ENCODE measurements at places on chromosomes 12 and 14.

GRCh38 chr12:128798571-128799341 lies 25.0 kb downstream of the SLC15A4 start:
- DNase-seq: no peak

DNA sequence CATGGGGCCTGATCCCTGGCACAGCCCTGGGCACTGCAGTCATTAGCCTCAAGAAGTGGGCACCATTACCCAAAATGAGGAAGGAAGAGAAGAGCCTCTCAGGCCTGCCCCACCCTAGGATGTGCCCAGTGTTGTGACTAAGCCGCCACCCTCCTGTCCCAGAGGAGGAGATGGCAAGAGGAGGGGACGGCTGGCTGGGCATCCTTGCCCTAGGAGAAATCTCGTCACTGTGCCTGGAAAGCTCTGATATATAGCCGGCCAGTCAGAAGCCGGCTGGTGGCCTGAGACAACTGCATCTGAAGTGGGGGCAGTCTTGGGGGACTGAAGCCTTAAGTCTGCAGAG lies 115.2 kb downstream of the LGMN start:
- no peak for DNase-seq

DNA sequence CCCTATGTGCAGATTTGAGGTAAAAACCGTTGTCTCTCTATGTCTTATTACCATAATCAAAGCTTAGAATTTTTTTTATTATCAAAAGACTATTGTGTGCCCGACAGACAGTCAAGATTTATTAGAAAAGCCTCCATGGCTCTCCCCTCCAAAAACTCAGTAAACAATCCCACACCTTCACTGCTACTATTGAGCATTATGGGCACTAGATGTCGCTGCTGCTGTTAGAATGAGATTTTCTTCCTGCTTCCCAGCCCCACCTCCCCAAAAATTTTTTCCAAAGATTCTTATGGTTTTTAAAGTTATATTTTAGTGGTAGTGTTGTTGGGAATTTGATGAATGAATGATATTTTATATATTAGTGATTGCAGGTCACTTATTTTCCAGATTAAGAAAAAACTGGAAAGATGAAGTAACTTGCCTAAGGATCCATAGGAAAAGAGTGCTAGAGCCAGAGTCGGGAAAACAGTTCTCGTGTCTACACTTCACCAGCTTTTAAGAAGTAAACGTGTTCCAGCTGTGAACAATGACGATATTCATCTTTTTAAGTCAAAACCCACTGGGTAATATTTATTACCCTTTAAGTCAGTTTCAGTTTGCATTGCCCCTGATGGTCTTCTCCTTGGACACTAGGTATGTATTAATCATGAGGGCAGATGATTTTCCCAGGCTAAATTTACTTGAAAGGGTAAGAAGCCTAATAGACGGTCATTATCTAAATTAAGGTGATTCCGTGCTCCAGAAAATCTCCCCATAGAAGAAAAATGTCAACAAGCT lies 12.2 kb upstream of the FOXG1 start:
- peak; percentile 51 for DNase-seq

GRCh38 chr14:75861161-75861621 lies 120.6 kb downstream of the TGFB3 start:
- no peak for DNase-seq

DNA sequence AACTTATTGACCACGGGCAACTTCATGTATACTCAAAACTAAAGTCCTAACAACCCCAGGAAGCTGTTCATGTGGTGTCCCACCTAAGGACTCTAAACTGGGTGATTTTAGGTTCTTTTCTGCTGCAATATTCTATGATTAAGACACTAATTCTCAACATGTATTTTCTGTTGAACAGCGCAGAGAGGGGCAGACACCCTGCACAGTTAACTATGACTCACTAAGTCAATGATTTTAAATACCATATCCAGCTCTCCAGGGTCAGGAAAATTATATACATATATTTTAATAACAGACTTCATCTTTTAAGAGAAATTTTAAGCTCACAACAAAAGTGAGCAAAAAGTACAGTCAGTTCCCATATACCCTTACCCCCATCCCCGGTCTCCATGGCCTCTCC lies 85.0 kb downstream of the FOXN3 start:
- DNase-seq: no peak

GRCh38 chr14:65356327-65356836 lies 56.1 kb upstream of the FUT8 start:
- DNase-seq: no peak

DNA sequence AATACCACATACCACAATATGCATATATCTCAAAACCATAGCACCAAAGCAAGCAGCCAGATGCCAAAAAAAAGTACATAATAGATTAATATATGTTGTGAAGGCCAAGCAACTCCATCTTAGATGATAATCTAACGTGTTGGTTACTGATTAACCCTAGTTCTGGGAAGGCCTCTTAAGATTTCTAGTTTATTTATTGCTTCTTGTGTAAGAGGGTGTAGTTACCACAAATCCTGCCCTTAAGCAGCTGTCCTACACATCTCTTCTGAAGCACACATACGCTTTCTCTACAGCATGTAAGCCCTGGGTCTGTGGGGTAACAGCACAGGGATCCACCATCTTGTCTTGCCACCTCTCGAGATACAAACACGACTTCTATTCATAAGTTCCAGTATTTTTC lies 236.8 kb upstream of the AVPR1A start:
- no peak for DNase-seq

GRCh38 chr12:119207063-119207560 lies 28.4 kb downstream of the HSPB8 start:
- DNase-seq: no peak

- no peak for DNase-seq
Measured at GRCh38 chr12:115443351-115443938, 759.5 kb upstream of the TBX3 start.

DNA sequence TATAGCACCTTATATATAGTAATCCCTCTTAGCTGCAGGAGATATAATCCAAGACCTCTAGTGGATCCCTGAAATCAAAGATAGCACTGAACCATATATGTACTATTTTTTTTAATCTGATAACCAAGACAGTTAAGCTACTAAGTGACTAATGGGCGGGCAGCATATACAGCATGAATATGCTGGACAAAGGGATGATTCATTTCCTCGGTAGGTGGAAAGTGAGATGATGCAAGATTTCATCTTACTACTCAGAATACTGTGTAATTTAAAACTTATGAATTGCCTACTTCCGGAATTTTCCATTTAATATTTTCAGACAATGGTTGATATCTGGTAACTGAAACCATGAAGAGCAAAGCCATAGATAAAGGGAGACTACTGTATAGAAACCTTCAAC lies 36.2 kb downstream of the PRMT8 start:
- DNase-seq: no peak

DNA sequence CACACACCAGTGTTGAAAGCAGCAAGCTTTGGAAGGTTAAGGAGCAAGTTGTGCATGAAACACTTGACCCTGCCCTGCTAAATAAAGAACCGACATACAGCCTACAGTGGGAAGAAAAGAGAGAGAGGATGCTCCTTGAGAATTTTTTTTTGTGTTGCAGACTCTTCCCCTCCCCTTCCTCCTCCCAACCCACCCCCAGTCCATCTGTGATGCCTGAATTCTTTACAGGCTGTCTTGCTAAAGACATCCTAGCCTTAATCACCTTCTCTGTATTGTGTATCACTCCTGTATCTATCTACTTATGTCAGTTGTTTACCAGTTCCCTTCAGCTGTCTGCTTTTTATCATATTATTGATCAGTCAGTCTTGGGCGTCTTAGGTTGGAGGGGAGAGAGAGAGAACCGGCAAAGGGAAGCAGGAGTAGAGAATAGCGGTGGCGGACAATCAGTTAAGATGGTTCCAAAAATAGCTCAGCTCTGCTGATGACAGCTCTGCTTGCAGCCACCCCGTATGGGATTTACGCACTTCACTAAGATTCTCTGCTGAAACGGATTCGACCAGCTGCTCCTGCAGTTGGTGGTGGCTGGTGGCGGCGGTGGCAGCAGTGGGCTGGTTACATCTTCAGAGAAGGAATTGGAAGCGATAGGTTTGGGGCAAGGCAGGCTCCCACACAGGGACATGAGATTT lies 664.7 kb downstream of the NRXN3 start:
- DNase-seq: no peak

DNA sequence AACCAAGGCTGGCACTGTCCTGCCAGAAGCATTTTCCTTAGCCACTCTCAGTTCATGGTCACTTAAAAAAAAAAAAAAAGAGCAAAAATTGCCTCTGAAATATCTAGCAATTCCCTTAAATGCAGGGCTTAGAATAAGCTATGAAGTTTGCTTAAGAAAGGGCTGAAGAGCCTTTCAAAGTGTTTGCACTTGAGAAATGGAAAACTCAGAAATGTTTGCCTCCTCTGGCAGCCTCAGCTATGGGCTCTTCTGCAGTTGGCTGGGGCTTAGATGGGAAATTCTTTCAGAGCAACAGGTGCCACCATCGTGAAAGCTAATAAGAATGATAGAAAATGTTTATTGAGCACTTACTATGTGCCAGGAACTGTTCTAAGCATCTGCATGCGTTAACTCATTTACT lies 48.5 kb upstream of the TSPAN11 start:
- no peak for DNase-seq

DNA sequence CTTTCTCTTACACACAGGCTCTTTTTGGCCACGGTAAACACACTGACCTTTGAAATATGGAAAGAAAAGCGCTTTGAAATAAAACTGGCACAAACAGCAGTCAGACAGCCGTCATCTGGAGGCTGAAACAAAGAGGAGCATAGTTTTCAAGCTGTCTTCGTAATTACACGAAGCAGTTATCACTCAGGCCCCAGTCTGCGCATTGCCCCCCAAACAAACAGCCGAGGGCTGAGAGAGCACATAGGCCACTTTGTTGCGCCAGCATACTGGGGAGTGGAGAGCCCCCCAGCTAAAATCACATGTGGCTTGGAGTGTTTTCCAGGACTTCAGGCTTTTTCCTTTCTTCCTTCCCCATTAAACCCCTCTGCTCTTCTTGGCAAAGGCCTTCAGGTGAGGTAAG lies 142.9 kb upstream of the BTG1 start:
- no peak for DNase-seq

DNA sequence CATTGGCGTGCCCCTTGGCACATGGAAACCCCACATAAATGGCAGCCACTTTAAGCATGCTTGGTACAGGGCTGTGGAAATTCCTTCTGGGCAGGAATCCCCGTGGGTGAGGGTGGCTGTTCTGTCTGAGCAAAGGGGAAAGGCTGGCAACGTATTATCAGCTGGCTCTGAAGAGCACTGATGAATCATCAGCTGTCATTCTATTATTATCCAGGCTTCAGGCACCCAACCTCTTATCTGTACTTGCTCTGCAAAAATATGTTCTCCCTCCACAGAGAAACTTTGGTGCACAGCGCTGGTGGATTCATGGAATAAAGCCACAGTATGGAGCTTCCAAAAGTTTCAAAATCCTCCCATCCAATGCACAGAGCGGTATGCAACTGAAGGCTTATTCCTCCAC lies 167.1 kb downstream of the TBX5 start:
- DNase-seq: peak; percentile 48

DNA sequence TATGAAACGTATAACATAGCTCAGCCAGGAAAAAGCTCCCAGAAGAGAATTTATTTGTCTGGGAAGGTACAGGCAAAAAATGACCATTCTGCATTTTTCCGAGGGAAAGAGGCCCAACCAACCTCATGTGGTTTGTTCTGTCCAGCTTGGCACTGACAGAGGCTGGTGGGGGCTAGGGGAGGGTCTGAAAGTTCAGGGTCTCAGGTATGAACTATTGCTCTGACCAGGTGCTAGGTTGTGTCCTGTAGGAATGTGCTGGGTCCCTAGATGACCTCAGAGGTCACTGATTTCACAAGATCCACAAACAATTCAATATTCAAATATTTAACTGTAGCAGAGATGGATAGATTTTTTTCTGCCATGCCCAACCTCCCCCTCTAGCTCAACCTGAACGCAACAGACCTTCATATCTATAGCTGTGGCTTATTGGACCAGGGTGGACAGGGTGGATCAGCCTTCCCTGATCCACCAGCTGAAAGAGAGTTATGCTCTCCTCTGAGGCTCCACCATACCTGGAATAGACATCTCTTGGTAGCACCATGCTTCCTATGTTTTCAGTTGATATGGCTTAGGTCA lies 32.9 kb upstream of the IFT81 start:
- DNase-seq: no peak

DNA sequence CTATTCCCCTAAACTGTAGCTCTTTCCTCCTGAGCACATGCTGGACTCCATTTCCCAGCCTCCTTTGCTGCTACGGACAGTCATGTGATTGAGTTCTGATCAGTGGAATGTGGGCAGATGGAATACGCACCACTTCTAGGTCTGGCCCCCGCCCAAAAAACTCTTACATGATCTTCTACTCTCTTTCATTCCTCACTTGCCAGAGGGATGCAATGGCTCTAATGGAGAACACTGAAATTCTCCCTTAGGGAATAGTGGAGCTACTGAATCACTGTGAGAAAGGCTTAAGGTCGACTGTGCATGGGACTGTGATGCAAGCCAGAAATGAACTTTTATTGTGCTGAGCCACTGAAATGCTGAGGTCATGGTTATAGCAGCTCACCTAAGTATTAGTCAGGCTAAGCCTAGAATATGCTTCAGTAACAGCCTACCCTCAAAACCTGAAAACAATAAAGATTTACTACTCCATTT lies 13.0 kb upstream of the TMED2 start:
- DNase-seq: peak; percentile 50

- DNase-seq: no peak
Measured at GRCh38 chr14:93015064-93015463, 92.1 kb downstream of the CHGA start.

DNA sequence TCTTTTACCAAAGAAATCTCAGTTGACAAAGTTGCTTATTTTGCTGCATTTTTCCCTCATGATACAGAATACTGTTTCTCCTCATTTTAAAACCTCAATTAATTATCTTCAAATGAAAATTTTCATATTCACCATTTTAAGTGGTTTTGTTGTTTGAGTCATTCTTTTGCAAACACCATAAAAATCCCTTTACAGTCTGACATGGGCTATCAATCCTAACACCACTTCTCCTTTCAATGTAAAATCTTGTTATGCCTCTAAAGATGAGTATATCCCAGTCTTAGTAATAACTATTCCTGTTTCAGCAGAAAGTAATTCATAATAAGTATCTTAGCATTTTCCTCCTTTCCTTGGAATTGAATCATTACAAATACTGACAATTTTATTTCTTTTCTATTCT lies 192.2 kb downstream of the SYT1 start:
- DNase-seq: no peak

GRCh38 chr12:64237382-64237781 lies 15.3 kb upstream of the KICS2 start:
- no peak for DNase-seq

- DNase-seq: no peak
Measured at GRCh38 chr14:74575507-74575906, 36.5 kb downstream of the LTBP2 start.

GRCh38 chr12:25757037-25757665 lies 201.3 kb upstream of the RASSF8 start:
- no peak for DNase-seq

- no peak for DNase-seq
Measured at GRCh38 chr12:22687361-22688076, 62.5 kb downstream of the ETNK1 start.

DNA sequence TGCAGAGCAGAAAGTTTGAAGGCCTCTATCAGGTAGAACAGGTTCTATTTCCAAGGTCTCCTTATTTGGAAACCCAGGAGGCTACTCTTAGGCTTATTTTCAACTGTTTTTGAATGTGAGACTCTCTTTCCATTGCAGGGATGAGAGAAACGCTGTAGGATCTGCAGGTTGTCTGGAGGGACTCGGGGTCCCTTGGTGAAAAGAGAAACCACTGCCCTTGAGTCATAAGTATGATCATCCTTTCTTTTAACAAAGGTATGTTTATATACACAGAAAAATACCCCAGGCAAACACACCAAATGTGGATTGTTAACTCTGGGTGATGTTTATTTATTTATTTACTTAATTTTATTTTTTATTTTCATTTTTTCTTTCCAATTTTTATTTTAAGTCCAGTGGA lies 57.8 kb upstream of the MAX start:
- no peak for DNase-seq

All from BE2C (cell line).